Activated naive CD4-positive, alpha-beta T cell treated with anti-CD3 and anti-CD28 coated beads, Interleukin-2, amount 10 ng/mL, durations not matched to agents 5 hours and 36 hours (primary cell): ENCODE measurements at places on chromosomes 5 and 9. TPM values are rescaled to one million over a fixed set of nuclear protein-coding genes. Genes with fewer than 3 reads are reported as not detected.

The LMNB1 gene
- 224 TPM for total RNA-seq

The RFX3 gene
- total RNA-seq: 13.3 TPM

The HMCN2 gene
- not detected for total RNA-seq

The ARHGEF39 gene
- 13.8 TPM for total RNA-seq

The CCIN gene
- not detected for total RNA-seq

The CEP120 gene
- 29.3 TPM for total RNA-seq

The SOWAHA gene
- not detected for total RNA-seq

The GAPT gene
- not detected for total RNA-seq

The CCDC192 gene
- not detected for total RNA-seq

The CATSPER3 gene
- total RNA-seq: 1.1 TPM

The ADRA1B gene
- not detected for total RNA-seq

The MYO10 gene
- not detected for total RNA-seq

The PHF2 gene
- total RNA-seq: 27.9 TPM

The TMEM167A gene
- 62.9 TPM for total RNA-seq

The ITK gene
- 313 TPM for total RNA-seq

The FOXD4L4 gene
- 0.19 TPM for total RNA-seq

The QRFP gene
- total RNA-seq: not detected

The GRXCR2 gene
- total RNA-seq: not detected

The PLEKHG4B gene
- total RNA-seq: not detected

The NOXA1 gene
- total RNA-seq: 1.0 TPM

The RAB3C gene
- total RNA-seq: not detected

The CSF1R gene
- total RNA-seq: not detected

The SPRY4 gene
- 1.3 TPM for total RNA-seq

The ZNF883 gene
- total RNA-seq: 0.55 TPM

The LCN2 gene
- total RNA-seq: not detected

The FBXO4 gene
- total RNA-seq: 13.5 TPM

The HSPB3 gene
- not detected for total RNA-seq

The AGXT2 gene
- not detected for total RNA-seq

The ECM2 gene
- not detected for total RNA-seq

The LCN12 gene
- 2.8 TPM for total RNA-seq

The TMEM267 gene
- total RNA-seq: 15.3 TPM

The CCDC171 gene
- 1.3 TPM for total RNA-seq

The CFAP77 gene
- not detected for total RNA-seq

The ZFP37 gene
- total RNA-seq: 0.87 TPM

The RNF183 gene
- total RNA-seq: not detected

The IFNA2 gene
- total RNA-seq: not detected

The GFI1B gene
- not detected for total RNA-seq

The GARIN3 gene
- not detected for total RNA-seq

The BRIX1 gene
- total RNA-seq: 26.8 TPM

The BHMT2 gene
- total RNA-seq: not detected

The FBP1 gene
- 1.3 TPM for total RNA-seq

The GPR151 gene
- not detected for total RNA-seq

The MBLAC2 gene
- total RNA-seq: 6.2 TPM

The C7 gene
- total RNA-seq: not detected

The ADAMTS6 gene
- total RNA-seq: 2.2 TPM

The ARSI gene
- total RNA-seq: not detected

The MEIKIN gene
- 1.2 TPM for total RNA-seq

The TICAM2 gene
- total RNA-seq: 0.68 TPM

The NR4A3 gene
- total RNA-seq: 0.24 TPM

The PCDHGA4 gene
- total RNA-seq: 0.14 TPM
